Kidney epithelial cell (primary cell): ENCODE measurements at places on chromosomes 1 and 21.

GRCh38 chr1:32773018-32773763 lies 44.0 kb downstream of the YARS1 start:
- no peak for DNase-seq

DNA sequence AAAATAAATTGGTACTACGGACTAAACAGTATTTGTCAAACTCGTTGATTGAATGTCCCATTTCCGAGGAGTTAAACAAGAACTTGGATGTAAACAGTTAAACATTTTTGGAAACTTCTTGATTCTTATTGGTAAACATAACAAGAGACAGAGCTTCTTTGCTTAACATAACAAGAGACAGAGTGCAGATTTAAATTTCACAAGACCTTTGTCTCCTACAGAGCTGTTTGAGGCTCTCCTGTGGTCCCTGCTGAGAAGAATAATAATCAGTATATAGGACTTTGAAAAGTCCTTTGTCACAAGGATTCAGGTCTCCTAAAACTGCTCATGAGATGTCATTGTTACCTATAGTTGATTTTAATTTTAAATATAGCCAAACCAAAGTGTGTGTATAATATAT lies 170.6 kb upstream of the C21orf91 start:
- DNase-seq: no peak

- DNase-seq: no peak
These were observed 8.6 kb upstream of the AK2 start for GRCh38 chr1:33045246-33045645.

DNA sequence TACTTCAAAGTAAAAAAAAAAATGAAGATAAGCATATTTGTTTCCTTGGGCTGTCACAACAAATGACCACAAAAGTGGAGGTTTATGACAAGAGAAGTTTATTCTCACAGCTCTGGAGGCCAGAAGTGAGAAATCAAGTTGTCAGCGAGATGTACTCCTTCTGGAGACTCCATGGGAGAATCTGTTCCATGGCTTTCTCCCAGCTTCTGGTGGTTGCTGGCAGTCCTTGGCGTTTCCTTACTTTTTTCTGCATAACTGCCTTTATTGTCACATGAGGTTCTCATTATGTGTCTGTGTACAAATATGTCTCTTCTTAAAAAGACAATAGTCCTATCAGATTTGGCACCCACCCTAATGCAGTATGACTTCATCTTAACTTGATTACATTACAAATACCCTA lies 398.3 kb downstream of the KCNT2 start:
- no peak for DNase-seq

DNA sequence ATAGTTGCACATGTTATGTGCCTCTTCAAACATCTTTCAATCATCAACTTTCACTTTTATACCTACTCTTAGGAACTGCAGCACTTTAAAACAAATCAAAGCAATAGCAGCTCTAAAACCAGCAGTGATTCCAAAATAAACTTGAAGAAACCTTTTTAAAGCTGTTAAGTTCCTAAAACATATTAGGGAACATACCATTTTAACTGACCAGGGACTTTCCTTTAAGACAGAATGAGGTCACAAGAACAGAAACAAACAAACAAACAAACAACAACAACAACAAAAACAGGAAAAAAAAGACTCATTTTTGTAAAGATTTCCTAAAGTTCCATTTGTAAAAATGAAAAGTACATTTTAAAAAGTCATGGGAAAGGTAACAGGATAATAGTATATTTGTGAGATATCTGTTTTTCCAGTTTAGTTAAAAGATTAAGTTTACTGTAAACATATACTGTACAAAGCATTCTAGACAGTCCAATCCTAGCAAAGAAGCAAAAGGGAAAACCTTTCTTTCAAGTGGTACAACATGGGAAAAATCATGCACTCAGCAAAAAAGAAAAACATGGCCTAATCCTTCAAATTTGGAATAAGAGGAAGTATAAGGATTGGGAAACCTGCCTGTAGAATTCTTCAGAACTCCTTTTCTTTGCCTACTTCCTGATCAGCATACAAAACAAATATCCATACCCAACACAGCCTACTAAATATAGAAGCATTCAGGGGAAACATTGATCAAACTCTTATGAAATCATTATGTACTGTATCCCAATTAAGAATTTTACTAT lies 45.5 kb downstream of the EPS15 start:
- DNase-seq: no peak
